BJ (cell line): ENCODE measurements at places on chromosomes 11 and 22.

DNA sequence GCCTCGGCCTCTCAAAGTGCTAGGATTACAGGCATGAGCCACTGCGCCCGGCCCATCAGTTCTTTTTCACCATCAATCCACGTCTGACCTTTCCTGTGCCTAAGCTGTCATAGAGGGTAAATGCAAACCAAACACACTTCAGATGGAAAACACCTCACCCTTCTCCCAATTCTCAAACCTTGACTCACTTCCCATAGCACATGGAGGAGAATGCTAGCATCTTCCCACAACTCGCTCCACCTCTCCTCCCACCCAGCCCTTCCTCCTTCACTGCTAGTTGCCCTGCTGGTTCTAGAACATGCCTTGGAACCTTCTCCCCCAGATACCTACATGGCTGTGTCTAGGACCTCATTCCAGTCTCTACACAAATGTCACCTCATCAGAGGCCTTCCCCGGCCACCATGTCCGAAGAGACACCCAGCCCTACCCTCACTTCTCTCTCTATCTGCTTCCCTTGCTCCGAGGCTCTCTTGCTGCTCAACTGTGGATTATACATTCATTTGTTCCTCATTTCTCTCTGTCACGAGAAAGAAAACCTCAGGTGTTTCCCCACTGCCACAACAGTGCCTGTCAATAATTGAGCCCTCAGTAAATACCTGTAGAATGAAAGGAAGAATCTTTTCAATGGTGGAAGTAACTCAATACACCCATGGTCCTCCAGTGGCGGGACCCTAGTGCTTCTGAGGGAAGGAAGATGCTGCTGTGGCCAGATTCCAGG is 21.3 kb upstream of the NCF4 start:
- DNase-seq, result no peak

- no peak for DNase-seq
These were observed 45.0 kb downstream of the SMCO4 start for GRCh38 chr11:93498161-93498560.

DNA sequence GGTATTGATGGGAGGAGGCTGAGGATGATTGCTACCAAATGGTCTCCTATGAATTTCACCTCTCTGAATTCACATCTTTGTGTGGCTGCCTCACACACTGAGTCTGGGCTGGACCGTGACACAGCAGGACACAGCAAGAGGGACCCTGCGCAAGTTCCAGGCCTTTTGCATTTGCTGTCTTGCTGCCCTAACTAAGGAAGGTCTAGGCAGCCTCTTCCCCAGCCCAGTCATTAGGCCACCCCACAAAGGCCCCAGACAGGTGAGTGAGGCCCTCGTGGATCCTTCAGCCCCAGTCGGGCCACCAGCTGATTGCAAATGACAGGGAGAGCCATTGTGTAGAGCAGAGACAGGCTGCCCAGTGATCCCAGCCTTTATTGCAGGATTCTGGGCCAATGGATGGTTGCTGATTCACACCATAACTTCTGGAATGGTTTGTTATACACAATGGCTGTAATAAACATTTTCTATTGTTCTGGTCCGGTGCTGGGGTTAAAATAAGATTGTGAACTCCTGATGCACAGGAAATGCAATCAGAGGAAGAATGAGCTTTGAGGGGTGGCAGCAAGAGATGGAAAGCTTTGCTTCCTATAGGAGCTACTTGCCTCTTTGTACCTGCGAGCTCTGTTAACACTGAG is 28.5 kb upstream of the CSNK2A3 start:
- DNase-seq, result no peak

DNA sequence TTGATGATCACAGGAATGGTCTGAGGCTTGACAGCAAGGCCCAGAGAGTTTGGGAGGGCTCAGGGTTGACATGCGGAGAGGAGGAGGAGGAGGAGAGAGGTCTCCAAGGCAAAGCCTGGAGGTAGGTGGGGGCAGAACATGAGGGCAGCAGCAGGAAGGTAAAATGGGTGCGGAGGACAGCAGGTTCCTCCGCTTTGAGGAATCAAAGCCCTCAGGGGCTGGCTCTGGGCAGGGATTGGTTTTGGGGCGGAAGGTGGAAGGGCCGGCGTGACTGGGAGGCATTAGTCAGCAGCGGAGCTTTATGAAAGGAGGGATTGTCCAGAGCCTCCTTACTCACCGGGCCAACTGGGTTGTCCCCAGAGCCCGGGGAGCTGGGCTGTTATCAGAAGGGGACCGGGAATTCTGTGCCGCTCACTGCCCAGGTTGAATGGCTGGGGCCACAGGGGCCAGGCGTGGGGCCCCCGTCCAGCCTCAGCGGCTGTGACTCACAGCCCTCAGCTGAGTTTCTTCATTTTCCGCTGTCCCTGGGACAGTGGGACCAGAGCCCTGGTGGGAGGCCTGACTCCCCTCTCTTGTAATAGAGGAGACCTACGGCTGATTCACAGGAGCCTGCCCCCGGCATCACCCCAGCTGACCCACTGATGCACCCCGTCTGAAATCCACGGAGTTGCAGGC is 36.2 kb downstream of the LIF start:
- DNase-seq, result no peak

- DNase-seq, result no peak
These were observed 12.4 kb upstream of the PLEKHA7 start for GRCh38 chr11:17026487-17027082.

DNA sequence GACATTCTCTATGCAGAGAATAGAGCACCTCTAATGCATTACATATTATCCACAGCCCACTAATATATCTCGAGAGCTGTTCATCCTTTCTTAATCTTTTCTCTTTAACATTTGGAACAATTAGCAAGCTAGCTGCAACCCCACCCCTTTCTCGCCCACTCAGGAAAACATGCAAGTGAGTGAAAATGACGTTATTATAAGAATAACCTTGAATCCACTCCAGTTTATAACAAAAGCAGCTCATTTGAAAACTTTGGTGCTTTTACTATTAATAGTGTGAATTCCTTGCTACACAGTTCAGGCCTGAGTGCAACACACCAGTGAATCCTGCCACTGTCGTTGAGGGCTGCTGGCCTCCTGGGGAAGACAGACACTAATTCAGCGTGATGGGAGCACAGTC is 63.3 kb upstream of the BMAL1 start:
- DNase-seq, result no peak
